AG10803 (cell line): ENCODE measurements at places on chromosomes 3 and 15.

DNA sequence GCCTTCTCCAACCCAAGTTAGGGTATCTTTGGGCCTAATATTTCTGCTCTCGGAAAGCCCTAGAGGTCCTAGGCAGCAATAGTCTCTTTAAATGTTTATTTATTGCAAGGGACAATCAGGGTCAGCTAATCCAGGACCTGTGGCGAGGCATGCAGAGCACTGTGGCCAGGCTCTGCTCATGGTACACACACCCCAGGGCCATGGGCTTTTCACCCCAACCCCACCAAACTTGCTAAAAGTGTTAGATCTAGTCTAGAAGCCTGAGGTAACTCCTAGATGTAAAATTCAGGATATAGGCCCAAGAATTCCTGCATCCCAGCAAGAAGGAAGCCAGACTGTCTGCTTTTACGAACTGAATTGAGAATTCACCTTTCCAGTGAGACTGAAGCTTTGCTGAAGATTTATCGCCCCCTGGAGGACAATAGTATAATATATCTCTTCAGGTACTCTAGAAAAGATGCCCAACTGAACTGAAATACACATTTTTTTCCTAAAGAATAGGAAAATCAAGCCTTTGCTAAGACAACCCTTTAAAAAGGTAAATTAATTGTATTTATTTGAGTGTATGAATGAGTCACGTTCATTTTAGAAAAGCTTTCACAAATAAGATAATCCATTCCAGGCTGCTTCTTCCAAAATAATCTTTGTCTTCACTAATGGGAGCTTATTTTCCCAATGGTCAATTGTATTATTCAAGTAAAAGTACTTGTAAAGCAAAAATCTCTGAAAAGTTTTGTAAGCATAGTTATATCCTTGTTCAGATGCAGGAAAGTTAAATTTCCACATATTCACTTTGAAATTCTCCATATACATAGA, 89.8 kb downstream of the LRRC3B start:
- no peak for DNase-seq

DNA sequence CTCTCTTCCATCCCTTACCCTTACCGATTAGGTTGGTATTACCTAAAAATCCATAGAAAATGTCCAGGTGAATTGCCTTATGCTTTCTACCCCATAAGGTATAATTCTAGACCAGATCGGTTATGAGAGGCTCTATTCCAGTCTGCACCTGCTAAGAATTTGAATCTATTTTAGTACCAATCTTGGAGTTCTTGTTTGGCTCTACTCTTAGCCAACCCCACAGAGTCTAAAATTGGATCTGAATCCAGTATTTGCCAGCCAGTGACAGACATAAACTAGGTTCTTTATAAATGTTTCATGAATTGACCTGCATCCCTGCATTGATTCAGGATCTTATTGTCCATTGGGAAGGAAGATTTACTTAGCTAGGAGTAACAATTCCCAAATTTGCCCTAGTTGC, 6.5 kb downstream of the KLHL24 start:
- DNase-seq: no peak

DNA sequence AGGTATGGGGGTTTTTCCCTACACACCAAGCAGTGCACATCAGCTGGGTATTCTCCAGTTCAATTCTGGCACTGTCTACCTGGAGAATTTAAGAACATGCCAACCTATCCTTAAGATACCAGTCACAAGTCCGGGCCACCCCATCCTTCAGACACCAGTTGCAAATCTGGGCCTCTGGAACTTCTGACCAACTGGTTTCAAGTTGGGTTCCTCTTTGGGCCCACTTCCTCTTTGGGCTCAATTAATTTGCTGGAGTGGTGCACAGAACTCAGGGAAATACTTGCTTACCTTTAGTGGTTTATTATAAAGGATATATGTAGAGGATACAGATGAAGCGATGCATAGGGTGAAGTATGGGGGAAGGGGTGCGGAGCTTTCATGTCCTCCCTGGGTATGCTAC, 25.3 kb downstream of the GLCE start:
- DNase-seq: no peak

DNA sequence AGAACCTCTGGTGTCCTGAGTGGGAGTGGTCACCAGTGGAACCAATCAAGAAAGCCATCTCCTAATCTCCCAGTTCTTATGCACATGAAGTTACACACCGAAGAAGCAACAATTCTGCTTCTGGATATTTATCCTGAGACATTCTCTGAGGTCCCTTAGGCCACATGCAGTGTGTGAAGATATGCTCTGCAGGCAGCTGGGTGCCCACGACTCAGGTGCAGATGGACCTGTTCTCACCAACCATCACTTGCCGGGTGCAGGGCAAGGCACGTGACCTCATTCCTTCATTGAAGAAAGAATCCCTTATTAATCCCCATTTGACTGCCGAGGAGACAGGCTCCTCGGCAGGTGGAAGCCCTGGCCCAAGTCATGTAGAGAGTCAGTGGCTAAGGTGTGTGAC, 79.8 kb downstream of the WNT7A start:
- no peak for DNase-seq

GRCh38 chr15:93278006-93278405, 189.0 kb upstream of the RGMA start:
- DNase-seq: no peak
